Caudate nucleus (tissue), 63 donors: ENCODE measurements at places on chromosomes 7 and 10.

GRCh38 chr10:59635502-59636290 lies 74.0 kb downstream of the SLC16A9 start:
- DNase-seq, result no peak

GRCh38 chr10:17768957-17769356 lies 17.0 kb downstream of the TMEM236 start:
- no peak for DNase-seq

DNA sequence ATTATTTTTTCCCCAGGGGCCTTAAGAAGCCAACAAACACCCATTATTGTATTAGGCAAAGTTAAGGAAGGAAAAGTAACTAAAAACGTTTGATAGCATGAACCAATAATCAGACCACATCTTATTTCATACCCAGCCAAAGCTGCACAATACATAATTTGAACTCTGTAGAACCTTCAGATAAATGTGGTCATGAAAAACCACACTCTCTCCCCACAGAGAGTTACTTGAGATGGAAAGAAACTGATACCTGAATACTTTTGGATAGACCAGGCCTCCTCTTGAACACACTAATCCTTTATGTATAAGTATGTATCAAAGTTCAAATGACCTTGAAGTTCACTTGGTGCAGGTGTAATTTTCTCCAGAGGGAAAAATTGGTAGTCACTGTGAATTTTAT lies 146.6 kb upstream of the FAM13C start:
- DNase-seq, result no peak

DNA sequence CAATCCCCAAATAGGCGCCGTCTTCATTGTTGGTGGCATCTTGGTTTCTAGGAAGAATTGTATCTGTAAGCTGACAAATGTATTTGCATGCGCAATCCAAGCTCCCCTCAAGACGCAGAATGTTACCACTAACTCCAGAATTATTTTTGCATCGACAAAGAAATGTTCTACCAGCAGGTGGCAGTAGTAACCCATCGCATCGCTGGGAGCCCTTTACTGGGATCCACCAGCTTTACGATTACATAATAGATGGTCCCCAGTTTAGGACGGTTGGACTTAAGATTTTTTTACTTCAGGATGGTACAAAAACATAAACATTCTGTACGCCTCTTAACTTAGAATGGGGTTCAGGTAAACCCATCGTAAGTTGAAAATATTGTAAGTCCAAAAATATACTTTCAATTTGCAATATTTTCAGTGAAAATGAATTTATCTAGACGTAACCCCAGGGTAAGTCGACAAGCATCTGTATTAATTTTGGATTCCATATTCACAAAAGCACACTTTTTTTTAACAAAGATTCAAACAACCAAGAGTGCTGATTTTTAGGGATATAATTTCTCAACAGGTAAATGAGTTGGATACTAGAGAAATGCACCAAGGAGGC lies 114.0 kb upstream of the COBL start:
- DNase-seq, result peak; percentile 11

DNA sequence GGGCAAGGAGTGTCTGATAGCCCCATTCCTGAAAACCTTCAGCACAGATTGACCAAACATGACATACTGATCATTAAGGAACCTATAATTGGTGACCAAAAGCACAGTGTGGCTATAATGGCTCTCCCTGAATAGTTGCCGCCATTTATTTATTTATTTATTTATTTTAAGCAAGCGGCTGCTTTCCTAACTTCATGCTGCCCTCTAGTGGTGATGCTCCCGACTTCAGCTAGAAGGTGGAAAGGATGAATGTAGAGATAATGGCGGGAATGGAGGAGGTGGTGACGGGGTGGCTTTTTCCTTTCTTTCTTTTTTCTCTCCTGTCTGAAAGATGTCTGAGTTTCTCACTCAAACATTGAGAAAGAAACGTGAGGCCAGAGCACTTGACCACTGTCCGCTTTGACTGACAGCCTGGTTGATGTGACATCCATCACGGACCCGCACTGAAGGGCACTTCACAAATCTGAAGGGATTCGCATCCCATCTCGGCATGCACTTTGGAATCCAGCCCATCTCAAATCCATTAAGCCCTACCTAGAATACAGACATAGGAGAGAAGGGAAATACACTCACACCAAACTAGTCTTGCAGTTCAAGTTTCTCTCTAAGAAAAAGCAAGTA lies 1090.1 kb downstream of the KCNMA1 start:
- DNase-seq, result peak; percentile 45

DNA sequence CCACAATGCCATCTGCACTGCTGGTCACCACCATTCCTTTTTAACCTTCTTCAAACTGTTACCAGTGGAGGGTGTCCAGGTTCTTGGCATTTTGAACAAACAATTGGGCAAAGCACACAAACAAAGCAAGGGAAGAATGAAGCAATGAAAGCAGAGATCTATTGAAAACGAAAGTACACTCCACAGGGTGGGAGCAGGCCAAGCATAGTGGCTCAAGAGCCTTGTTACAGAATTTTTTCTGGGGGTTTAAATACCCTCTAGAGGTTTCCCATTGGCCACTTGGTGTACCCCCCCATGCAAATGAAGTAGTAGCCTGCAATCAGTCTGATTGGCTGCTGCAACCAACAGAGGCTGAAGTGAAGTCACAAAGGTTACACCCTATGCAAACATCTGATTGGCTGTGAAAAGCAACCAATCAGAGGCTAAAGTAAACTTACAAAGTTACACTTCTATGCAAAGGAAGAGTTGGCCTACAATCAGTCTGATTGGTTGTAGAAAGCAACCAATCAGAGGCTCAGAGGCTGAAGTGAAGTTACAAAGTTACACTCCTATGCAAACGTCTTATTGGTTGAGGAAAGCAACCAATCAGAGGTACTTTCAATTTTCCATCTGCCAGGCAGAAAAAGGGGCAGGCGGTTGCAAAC lies 103.2 kb upstream of the WAC start:
- DNase-seq, result no peak

- no peak for DNase-seq
Measured at GRCh38 chr10:23469596-23470237, 30.8 kb downstream of the OTUD1 start.

- DNase-seq, result no peak
Measured at GRCh38 chr7:34673066-34673465, 15.0 kb downstream of the NPSR1 start.

DNA sequence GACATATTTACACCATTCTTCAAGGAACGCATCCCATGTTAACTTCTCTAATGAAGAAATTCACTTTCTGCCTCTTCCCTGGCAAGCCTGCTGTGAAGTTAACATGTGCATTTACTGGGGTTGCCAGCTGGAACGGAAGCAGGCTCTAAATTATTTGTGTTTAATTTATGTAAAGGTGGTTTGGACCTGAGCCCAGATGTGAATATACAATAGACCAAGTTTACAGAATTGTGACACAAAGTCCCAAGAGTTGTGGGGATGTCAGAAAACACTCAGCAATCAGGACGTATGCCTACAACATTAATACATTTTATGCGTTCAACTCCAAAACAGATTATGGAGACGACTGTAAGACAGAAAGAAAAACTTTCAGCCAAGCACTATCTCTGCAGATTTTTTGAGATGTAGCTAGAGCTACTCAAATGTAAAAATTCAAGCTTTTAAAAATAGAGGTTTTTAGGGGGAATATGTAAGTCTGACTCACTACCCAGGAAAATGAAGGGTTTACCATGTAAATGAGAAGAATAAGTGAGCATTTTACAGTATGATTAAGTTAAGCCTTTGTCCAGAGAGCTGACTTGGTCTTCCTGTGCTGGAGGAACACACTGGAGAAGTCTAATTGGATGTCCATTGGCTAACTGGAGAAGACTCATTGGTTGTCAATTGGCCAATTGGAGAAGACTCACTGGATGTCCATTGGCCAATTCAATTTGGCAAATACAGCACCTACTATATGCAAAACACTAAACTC lies 19.5 kb downstream of the NRP1 start:
- DNase-seq, result no peak

- DNase-seq, result no peak
Measured at GRCh38 chr10:130578532-130579289, 442.5 kb downstream of the GLRX3 start.

- DNase-seq, result no peak
Measured at GRCh38 chr7:34162027-34162565, 256.8 kb downstream of the BMPER start.

- no peak for DNase-seq
Measured at GRCh38 chr7:112866424-112866823, 76.2 kb upstream of the TMEM168 start.

DNA sequence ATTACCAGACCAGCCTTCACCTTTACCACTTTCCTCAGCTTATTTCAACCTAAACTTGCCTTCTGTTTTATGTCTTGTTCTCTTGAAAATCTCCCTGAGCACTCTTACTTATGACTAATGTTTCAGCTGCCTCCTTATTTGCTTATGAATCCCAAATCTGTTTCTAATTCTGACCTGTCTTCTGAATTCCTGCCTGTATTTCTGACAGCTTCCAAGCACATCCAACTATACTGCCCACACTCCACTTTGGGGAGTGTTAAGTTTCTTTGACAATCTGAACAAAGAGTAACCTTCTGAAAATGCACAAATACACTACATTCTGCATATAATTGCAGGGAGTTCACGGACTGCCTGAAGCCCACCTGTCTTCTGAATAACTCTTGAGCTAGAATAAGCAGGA lies 48.7 kb downstream of the ARMC3 start:
- DNase-seq, result no peak

DNA sequence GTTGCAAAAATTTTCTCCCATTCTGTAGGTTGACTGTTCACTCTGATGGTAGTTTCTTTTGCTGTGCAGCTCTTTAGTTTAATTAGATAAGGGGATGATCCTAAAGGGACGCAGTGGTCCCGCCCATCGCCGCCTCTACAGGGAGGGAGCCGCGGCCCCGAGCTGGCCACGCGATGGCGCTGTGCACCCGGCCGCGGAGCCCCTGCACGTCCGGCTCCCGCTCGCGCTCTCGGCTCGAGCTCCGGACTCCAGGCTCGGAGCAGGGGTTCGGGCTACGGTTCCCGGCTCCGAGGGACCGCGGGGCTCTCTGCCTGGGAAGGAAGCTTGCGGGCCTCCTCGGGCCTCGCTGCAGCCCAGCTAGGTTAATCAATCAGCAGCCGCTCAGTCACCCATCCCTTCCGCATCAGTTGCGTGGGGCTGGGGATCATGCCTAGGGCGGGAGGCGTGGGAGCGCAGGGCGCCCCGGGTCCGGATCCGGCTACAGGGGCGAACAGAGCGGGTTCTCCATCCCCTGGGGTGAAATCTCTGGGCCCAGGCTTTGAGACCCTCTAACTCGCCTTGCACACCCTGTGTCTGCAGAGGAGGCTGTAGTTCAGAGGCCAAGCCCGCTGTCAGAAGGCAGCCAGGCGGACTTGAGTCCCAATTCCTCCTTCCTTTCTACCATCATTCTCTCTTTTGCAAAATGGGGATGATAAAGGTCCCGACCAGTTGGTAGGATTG lies 97.9 kb downstream of the WDR11 start:
- peak; percentile 42 for DNase-seq

- no peak for DNase-seq
Measured at GRCh38 chr7:6409944-6410693, 37.6 kb downstream of the DAGLB start.

GRCh38 chr10:70693619-70694335 lies 21.5 kb downstream of the ADAMTS14 start:
- DNase-seq, result peak; percentile 18

DNA sequence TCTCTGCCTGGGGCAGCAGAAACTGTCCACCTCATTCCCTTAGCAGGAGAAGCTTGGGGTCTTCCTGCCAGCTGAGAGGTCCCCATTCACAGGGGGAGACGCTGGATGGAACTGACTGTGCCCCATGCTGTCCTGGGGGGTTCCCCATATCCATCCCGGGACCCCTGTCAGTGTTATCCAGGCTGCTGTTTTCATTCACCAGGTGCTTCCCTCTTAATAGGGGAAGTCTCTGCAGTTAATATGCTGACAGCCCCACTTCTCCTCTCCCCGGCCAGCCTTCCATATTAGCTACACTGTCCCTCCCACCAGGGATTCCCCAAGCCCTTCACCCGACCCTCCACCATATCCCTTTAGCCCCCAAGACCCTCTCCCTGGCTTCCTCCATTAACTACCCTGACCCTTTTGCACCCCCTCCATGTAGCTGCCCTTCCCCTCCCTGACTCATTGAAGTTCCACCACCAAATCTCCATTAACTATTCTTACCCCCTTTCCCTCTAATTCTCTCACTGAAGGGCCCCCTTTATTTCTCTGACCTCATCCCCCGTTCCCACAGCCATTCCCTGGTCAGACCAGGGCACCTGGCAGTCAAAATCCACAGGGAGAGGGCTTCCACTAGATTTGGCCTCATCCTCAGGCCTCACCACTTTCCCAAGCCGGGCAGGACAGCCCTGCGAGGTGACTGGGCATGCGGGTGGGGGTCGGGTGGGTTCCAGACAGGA lies 92.0 kb upstream of the PAX2 start:
- no peak for DNase-seq

DNA sequence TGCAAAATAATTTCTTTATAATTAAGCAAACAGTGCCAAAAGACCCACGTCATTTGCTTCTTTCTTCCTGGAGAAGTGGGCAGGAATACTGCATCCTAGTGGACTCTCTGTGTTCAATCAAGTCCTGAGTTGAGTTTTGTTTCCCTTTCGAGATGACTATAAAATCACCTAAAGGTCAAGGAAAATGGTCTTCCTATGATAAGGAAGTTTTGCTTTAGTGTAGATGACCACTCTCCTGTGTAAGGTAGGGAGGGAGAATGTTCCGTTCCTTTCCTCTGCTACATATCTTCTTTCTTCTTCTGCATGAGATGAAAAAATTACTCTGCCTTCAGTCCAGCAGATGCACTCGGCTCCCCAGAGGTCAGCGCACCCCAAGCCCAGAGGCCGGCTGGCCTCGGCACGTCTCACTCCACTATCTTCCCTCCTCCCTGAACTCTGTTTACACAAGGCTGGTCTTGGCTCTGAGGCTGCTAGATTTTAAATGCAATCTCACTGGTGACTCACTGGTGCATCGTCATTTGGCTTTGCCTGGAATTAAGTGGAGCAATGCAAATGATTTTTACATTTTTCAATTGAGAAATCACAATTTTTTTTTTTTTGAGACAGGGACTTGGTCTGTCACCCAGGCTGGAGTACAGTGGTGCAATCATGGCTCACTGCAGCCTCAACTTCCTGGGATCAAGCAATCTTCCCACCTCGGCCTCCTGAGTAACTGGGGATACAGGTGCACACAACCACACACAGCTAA lies 18.6 kb upstream of the VDAC2 start:
- no peak for DNase-seq

- DNase-seq, result no peak
Measured at GRCh38 chr7:121796936-121797656, 75.9 kb upstream of the PTPRZ1 start.

DNA sequence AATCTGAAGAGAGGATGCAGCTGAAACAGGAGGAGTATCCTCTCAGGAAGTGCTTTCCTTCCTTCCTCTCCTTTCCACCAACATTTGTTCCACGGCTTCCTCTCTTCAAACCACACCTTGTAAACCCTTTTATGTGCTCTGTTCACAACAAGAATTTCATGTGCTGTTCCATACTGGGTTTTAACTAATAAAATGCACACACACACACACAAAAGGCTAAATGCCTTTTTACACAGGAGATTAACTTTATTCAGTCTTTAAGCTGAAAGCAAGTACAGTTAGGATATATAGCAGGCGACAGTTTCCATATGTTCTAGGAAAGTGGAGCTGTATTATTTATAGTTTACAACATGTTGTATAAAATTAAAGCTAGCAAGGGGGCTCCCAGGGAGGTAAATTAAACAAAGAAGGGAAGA lies 106.7 kb downstream of the REEP3 start:
- DNase-seq, result no peak

- DNase-seq, result no peak
Measured at GRCh38 chr7:27198871-27199801, 755 bp downstream of the HOXA13 start.

- no peak for DNase-seq
Measured at GRCh38 chr7:129689995-129690581, 78.6 kb downstream of the NRF1 start.
